ENCODE measurements at places on chromosomes 1 and 21.

GRCh38 chr1:201381130-201381529 is 3.6 kb upstream of the TNNT2 start:
- DNase-seq = no peak

- peak; percentile 84 for DNase-seq
Observed at GRCh38 chr1:26848941-26849774, 13.8 kb upstream of the SFN start.

DNA sequence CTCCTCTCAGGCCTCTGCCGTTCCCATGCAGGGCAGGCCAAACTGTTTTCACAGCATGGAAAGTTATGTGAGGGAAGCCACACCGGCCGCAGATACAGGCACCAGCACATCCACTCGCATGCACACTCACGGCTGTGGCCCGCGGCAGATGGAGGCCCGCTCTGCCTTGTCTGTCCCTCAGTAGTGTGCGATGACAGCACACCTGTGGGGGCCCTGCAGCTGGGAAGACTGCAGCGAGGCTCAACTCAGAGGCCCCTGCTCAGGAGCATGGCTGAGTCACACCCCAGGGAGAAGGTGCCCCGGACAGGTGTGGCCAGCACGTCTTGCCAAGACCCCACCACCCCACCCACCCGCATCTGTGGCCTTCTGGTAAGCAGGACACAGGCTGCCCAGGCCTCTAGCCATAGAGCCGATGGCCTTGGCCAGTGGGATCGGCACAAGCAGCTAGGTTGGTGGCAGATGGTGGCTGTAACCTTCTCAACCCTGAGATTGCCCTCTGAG is 1.3 kb upstream of the UBE2J2 start:
- DNase-seq = no peak

- no peak for DNase-seq
Observed at GRCh38 chr1:157110686-157111085, 11.1 kb upstream of the ETV3L start.

DNA sequence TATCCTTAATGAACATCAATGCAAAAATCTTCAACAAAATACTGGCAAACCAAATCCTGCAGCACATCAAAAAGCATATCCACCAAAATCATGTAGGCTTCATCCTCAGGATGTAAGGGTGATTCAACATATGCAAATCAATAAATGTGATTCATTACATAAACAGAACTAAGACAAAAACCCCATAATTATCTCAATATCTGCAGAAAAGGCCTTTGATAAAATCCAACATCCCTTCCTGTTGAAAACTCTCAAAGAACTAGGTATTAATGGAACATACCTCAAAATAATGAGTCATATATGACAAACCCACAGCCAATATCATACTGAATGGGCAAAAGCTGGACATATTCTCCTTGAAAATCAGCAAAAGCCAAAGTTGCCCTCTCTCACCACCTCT is 54.6 kb upstream of the DEPDC1 start:
- DNase-seq = no peak

- DNase-seq = no peak
Observed at GRCh38 chr1:193762236-193762635, 575.8 kb upstream of the B3GALT2 start.

GRCh38 chr1:48208652-48209051 is 13.9 kb upstream of the SLC5A9 start:
- no peak for DNase-seq

- no peak for DNase-seq
Observed at GRCh38 chr1:215776336-215776735, 209.2 kb downstream of the KCTD3 start.

DNA sequence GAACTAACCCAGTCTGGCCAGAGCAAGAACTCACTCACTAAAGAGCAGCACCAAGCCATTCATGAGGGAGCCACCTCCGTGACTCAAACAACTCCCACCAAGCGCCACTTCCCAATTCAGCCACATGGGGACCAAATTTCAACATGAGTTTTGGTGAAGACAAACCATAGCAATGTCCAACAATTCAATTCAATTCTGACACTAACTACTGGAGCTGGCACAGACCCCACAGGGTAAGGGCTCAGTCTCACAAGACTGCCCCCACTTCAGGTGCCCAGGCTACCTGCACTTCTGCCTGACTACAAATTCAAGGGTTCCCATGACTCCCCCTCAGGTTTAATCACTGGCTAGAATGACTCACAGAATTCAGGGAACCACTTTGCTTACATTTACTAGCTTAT is 48.8 kb upstream of the RAP1A start:
- no peak for DNase-seq

DNA sequence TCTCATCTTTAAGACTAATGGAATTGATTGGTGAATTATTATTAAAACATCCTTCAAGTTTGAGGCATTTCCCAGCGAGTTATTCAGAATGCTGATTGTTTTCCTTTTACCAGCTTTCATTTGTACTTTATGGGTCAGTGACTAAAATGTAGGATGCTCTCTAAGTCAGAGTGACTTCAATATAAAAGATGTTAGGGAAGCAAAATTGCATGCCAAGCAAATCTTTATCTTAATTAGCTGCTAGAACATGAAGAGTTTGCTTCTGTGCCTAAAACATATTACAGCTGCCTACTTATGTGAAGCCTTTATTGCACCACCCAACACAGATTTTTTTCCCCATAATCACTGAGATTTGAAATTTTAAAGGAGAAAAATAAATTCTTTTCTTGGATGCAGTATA is 79.8 kb upstream of the CYYR1 start:
- no peak for DNase-seq

DNA sequence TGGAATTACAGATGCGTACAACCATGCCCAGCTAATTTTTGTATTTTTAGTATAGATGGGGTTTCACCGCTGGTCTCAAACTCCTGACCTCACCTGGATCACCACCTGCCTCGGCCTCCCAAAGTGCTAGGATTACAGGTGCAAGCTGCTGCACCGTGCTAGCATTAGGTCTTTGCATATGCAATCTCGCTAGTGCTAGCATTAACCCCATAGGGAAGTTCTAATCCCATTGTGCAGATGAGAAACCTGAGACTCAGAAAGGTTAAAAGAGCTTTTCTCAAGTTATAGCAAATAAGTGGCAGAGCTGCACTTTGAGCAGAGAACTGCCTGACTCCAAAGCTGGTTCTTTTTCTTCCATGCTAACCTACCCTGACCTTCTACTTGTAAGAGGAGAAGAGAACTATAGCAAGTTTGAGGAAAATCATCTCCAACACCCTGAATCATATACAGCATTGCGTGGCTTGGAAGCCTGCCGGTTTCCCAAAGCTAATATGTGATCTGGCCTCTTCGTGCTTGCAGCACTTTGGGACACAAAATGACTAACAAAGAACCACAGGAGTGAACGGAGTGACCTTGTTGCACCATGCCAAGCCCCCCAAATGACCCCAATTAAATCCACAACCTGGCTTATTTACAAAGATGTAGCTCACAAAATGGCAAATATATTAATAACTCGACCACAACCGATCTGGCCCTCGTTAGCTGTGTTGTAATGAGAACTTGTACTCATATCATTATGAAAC is 185.1 kb downstream of the TM2D1 start:
- DNase-seq = no peak

GRCh38 chr1:230572121-230573105 is 69.9 kb upstream of the COG2 start:
- peak; percentile 14 for DNase-seq

GRCh38 chr1:248622570-248623001 is 12.3 kb downstream of the OR2T11 start:
- peak; percentile 54 for DNase-seq

- DNase-seq = no peak
Observed at GRCh38 chr1:172400722-172401105, 19.8 kb upstream of the C1orf105 start.

- DNase-seq = no peak
Observed at GRCh38 chr1:198638894-198639635, at the start of gene PTPRC. TSS of gene PTPRC (plus strand) at chr1:198639040. CDS start at chr1:198639269, 229 bp downstream.

DNA sequence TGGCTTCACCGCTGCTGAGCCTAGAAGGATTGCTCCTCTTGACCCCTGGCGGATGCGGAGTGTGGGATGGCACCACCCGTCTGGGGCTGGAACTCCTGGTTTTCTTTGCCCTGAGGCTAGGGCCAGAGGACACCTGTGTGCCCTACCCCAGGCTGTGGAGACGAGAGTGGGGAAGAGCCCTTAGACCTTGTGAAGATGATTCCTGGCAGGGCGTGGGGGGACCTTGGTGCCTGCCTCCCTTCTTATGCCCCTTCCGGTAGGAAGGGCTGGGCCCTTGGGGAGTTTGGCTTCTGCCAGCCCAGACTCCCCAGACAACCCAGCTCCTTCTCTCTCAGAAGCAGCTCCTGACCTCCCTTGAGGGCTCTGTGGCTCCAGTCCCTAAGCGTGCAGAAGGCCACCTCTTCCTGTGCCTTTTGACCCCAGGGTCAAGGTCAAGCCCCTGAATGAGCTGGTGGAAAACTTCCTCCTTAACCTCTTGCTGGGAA is 891 bp downstream of the RPS6KA1 start:
- peak; percentile 38 for DNase-seq

GRCh38 chr1:117563492-117563875 is 42.4 kb upstream of the TENT5C start:
- no peak for DNase-seq

DNA sequence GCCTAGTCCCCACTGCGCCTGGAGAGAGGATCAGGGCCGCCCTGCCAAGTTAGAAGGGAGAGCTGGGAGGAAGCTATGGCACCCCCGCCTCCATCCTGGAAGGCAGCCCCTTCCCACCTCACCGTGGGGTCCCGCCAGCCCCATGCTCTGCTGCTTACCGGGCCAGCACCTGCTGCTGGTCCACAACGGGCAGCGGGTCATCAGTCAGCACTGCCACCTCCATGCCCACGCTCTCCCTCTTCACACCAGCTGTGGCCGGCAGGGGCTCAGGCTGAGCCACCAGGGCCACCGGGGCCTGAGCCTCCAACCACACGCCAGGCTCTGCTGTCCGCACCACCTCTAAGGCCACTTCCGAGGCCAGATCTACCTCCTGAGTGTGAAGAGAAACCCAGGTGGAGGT is 23.5 kb upstream of the DDOST start:
- DNase-seq = no peak

GRCh38 chr21:19510653-19511052 is 1107.1 kb upstream of the TMPRSS15 start:
- DNase-seq = no peak

GRCh38 chr1:215567491-215568298 is 591 bp downstream of the KCTD3 start:
- DNase-seq = peak; percentile 77

- peak; percentile 67 for DNase-seq
Observed at GRCh38 chr1:177945943-177946650, 23.8 kb downstream of the SEC16B start.

GRCh38 chr1:160097911-160098851 is at the start of gene IGSF8:
TSS of gene IGSF8 (minus strand) at chr1:160098619. CDS start at chr1:160098472, 147 bp downstream.
- DNase-seq = peak; percentile 78

- no peak for DNase-seq
Observed at GRCh38 chr1:216643176-216643575, 80.1 kb downstream of the ESRRG start.

GRCh38 chr1:81672766-81673165 is 128.0 kb upstream of the ADGRL2 start:
- DNase-seq = no peak

DNA sequence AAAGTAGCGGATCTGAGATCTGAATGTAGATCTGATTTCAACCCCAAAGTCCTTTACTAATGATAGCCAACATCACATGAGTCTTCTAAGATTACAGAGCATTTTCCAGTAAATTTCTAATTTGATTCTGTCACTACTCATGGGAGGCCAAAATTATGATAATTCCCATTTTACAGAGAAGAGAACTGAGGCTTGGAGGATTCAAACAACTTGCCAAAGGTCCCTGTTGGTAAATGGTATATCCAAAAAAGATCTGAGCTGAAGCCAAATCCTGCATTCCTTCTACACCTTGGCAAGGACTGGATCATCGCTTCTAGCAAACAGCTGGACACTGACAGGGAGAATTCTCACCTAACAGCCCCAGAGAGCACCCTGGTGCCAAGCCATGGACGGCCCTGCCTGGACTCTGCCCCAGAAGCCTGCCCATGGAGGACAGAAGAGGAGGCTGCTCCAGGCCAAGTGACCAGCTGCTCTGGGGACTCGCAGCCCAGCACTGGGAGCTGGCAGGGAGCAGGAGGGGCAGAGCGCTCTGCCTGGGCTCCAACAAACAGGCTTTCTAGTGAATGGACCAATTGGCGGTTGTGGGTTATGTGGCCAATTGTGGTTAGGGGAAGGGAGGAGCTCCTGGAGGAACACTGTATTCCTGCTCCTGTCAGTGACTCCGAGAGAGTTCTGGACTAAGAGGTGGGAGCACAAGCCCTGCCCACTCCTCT is 6.4 kb upstream of the CSF1 start:
- DNase-seq = no peak

DNA sequence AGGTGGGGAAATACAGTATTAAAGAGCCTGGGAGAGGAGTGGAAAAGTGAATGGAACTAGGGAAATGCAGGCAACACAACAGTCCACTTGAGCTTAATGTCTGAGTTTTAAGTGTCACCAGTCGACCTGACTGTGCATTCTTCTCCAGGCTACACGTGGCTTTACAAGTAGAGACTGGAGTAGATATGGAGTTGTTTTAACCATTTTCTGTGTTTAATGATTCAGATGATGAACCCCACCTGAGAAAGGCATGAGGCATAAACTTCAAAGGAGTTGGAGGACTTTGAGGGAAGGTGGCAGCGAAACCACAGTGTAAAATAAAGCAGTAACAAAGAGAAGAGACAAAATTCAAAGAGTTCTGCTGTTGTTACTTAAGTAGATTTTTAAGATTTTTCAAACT is 12.6 kb downstream of the FUBP1 start:
- no peak for DNase-seq

DNA sequence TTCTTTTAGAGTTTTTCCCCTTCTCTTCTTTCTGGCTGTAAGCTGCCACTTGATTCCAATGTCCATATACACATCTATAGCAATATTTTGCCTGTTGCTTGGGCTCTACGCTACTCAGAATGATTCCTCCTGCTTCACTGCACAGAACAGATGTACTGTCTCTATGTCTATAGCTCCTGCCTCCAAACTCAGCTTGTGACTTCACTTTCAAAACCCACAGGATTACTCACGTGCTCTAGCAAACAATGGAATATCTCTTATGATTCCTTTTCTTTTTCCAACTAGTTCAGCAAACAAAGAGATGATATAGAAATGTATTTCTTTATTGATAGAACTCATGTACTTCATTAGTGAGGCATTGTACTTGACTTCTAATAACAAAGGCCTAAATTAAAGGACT is 80.5 kb upstream of the SOX13 start:
- DNase-seq = no peak

DNA sequence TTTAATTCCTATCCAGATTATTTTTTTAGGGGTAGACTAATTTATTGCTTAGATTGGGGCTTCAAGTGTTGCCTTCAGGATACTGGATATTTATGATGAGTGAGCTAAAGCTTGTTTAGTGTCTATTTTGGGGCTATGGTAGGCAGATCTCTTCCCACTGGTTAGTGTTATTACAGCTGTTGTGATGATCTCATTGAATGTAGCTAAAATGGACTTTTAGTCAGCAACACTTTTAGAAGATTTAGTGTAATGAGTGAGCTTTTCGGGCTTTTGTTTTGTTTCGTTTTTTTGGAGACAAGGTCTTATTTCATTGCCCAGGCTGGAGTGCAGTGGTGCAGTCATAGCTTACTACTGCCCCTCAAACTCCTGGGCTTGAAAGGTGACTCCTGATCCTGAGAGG is 14.2 kb downstream of the THRAP3 start:
- no peak for DNase-seq

Measured in A549 (cell line).